ENCODE measurements at places on chromosomes 16 and 17.

GRCh38 chr17:67211742-67212141, 33.3 kb downstream of the HELZ start:
- DNase-seq: no peak

GRCh38 chr17:71922439-71922838, 198.4 kb upstream of the SOX9 start:
- DNase-seq: no peak

GRCh38 chr17:43760254-43760852, 1.8 kb upstream of the SOST start:
- peak; percentile 86 for DNase-seq

DNA sequence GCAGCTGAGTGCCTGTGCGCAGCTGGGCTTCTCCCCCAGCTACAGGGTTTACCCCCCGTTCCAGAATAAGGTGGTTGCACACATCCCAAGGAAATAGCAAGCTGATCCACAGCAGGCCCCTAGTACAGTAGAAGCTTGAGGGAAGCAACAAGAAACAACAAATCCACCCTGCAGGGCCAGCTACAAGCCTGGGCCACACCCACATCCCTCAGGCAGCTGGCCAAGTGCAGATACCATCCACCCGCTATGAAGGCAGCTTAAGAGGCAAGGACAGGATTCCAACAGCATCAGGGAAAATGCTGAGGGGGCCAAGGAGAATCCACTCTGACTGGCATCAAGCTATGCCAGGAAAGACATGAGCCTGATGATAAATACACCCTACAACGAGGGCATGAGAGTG, 66.9 kb upstream of the RCVRN start:
- DNase-seq: no peak

- no peak for DNase-seq
Observed at GRCh38 chr17:82291582-82292250, 18.2 kb upstream of the CSNK1D start.

- DNase-seq: no peak
Observed at GRCh38 chr17:17021194-17021863, 20.9 kb upstream of the MPRIP start.

DNA sequence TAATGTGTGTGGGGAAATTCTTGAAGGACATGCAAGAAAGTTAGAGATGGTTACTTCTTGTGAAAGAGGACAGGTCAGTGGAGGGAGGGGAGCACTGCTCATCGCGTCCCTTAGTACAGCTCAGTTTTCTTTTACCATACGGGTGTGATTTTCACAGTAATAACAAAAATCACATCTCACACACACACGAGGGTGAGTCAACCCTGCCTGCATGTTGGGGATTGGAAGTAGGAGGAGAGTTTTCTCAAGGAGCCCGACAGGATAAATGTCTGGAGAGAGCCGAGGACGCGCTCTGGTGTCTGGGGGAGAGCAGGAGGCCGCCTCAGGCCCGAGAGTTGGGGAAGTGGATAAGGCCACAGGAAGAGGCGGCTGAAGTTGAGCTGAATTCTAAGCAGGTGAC, 16.4 kb downstream of the PLCD3 start:
- DNase-seq: no peak

GRCh38 chr16:56732832-56733231, 2.9 kb downstream of the NUP93 start:
- no peak for DNase-seq

DNA sequence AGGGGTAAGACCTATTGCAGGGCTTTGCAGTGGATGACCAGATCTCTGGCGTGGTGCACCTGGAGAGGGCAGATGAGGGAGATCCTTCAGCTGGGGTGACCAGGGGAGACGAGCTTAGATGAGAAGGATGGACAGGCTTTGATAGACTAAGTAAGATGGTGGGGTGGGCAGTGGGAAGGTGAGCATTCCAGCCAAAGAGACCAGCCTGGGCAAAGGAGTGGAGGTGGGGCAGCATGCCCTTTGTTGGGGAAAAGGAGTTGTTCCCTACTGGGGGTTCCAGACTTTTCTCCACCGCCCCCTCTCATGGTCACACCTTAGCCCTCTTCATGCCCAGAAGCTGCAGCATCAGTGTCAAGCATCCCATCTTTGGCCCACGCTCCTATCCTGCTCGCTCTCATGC, 27.6 kb downstream of the ANKRD40 start:
- DNase-seq: no peak

DNA sequence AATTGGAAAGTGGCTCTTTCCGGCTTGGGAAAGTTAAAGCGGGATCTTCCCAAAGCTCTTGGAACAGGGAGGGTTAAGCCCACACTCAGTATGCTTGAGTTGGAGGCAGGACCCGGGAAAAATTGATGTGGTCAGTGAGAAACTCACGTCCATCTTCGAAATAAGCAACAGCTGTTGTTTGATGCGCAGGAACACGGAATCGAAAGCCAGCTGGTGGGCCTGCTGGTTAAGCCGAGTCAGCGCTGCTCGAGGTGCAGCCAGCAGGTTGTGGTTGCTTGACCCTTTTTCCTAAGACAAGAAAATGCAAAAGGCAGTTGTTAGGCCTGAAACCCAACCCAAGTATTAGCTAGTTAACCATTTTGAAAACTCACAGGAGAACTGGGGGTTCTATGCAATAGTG, 49.4 kb downstream of the COG7 start:
- DNase-seq: no peak

- no peak for DNase-seq
Observed at GRCh38 chr16:70679671-70680494, 6.0 kb downstream of the MTSS2 start.

GRCh38 chr16:84455031-84455430, 49.4 kb downstream of the MEAK7 start:
- no peak for DNase-seq

Measured in CD4-positive, alpha-beta T cell treated with Interleukin-6 at 100 ng/mL for 8 hours (primary cell).